AG09319 (cell line): ENCODE measurements at places on chromosomes 6 and 20.

GRCh38 chr20:12928755-12929401 lies 79.9 kb upstream of the SPTLC3 start:
- DNase-seq: no peak

- DNase-seq: no peak
These were observed 19.1 kb downstream of the AFDN start for GRCh38 chr6:167845856-167846255.

DNA sequence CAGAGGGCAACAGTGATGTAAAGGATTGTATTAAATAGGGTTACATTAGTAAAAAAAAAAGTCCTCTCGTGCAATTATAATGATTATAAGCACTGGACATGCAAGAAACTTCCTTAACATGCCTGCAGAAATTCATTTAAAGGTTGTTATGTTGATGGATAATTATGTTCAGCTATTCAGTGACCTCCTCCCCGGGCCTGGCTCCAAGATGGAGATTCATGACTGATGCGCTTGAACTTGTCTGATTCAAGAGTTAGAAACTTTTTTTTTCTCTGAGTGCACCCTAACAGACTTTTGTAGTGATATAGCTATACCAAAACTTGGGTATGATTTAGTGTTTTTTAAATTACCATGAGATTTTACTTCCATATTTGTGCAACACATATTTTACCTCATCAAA lies 1170.0 kb upstream of the CITED2 start:
- DNase-seq: no peak

- DNase-seq: no peak
These were observed 24.5 kb upstream of the SMIM29 start for GRCh38 chr6:34273242-34273805.

DNA sequence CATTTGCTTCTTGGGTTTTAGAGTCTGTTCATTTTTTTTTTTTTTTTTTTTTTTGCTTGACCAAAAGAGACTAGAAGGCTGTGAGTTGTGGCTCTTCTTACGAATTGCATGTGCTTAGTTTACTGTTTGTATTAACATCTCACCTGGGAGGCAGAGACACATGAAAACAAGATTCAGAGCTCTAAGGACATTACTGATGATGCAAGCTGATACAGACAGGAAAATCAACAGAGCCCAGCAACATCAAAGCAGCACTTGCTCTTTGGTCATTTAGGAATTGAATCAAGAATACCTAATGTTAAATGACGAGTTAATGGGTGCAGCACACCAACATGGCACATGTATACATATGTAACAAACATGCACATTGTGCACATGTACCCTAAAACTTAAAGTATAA lies 55.7 kb upstream of the HS3ST5 start:
- DNase-seq: no peak
